ENCODE measurements at places on chromosomes 12 and 14.
A peak's percentile ranks its signal among the peaks of the same experiment; 100 is the strongest.

- no peaks in the 10 kb centered on the region for H3K36me3 ChIP-seq
- H3K27ac ChIP-seq: no peak overlapping the region
- no peak for DNase-seq
- no peaks in the 10 kb centered on the region for H3K4me1 ChIP-seq
- H3K4me3 ChIP-seq: no peak overlapping the region
- no peaks in the 10 kb centered on the region for H3K27me3 ChIP-seq
Observed at GRCh38 chr14:79373451-79373850, 837.9 kb downstream of the DIO2 start.

- no peak overlapping the region for H3K27ac ChIP-seq
- DNase-seq: no peak
- H3K27me3 ChIP-seq: no peaks in the 10 kb centered on the region
- H3K4me3 ChIP-seq: no peak overlapping the region
Observed at GRCh38 chr14:99157246-99157645, 114.8 kb downstream of the BCL11B start.

DNA sequence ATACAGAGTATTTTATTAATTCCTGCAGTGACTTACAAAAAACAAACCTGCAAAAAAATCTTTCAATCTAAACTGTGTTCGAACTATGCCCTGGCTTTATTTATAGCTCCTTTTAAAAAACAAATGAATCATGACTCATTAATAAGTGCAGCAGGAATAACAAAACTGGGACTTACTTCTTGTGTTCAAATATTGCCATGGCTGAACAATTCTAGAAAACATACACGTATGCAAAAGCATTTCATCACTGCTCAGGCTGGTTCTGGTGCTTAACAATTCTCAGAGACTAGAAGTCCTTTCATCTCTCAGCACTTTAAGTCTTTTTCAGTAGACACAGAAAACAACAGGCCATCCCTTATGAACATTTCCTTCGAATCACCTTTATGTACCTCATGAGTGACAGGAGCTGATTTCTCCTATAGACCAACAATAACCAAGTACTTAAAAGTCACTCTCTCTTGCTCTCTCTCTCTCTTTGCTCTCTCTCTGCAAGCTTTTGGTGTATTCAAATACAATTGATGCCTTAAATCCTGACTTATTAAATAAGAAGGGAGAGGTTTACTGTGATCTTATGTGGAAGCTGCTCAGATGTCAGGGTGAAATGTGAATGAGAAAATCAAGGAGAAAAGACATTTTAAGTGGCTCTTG lies 268.8 kb downstream of the TTC8 start:
- H3K4me3 ChIP-seq: no peak overlapping the region
- H3K4me1 ChIP-seq: no peaks in the 10 kb centered on the region
- no peak overlapping the region for H3K27ac ChIP-seq
- no peaks in the 10 kb centered on the region for H3K27me3 ChIP-seq
- no peak for DNase-seq
- H3K36me3 ChIP-seq: no peaks in the 10 kb centered on the region

- DNase-seq: no peak
- no peaks in the 10 kb centered on the region for H3K27me3 ChIP-seq
- no peaks in the 10 kb centered on the region for H3K36me3 ChIP-seq
- no peaks in the 10 kb centered on the region for H3K4me1 ChIP-seq
- no peak overlapping the region for H3K4me3 ChIP-seq
- no peak overlapping the region for H3K27ac ChIP-seq
Observed at GRCh38 chr12:49985981-49986380, 13.2 kb downstream of the AQP6 start.

DNA sequence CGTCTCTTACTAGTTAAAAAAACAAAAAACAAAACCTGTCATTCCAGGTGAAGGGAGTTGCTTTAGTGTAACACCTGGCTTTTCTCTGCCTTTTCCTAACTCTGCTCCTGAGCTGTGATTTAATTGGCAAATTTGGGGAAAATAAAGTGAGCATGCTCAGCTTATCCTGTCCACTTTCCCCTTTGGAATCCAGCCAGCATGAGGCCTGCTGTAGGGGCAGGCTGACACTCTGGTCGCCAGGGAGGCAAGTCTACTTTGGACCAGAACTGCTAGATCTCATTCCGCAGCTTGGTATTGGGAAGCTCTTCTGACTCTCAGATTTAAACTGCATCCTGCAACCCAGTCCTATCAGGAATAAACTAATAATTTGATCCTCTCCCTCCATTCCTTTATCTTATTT lies 30.1 kb downstream of the CDKN1B start:
- no peaks in the 10 kb centered on the region for H3K4me1 ChIP-seq
- H3K27me3 ChIP-seq: no peaks in the 10 kb centered on the region
- H3K4me3 ChIP-seq: no peak overlapping the region
- no peaks in the 10 kb centered on the region for H3K36me3 ChIP-seq

DNA sequence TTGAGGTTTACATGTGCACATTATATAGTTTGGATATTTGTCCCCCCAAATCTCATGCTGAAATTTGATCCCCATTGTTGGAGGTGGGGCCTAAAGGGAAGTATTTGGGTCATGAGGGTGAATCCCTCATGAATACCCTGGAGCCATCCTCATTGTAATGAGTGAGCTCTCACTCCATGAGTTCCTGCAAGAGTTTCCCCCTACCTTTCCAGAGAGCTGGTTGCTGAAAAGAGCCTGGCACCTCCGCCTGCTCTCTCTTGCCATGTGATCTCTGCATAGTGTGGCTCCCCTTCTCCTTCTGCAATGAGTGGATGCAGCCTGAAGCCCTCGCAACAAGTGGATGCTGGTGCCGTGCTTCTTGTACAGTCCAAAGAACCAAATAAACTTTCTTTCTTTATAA lies 234.3 kb upstream of the DIO2 start:
- no peaks in the 10 kb centered on the region for H3K4me1 ChIP-seq
- no peak for DNase-seq
- no peaks in the 10 kb centered on the region for H3K27me3 ChIP-seq
- H3K27ac ChIP-seq: no peak overlapping the region

DNA sequence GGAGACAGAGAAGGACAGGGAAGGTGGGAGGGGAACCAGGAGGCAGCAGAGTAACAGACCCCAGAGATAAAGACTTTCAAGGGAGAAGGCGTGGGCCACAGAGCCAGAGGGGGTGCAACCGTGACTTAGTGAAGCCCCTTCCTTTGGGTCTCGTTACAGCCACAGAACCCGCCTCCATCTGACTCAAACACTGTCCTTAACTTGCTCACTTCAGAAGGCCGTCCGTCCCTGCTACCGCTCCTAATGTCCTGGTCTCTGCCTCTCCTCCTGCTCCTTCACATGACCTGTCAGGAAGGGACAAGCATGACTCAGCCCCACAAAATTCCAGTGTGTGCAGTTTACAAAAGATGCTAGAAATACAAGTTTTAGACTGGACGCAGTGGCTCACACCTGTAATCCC lies 18.0 kb downstream of the RIMBP2 start:
- H3K4me3 ChIP-seq: no peak overlapping the region
- H3K27ac ChIP-seq: no peak overlapping the region
- no peaks in the 10 kb centered on the region for H3K4me1 ChIP-seq
- H3K36me3 ChIP-seq: no peaks in the 10 kb centered on the region

GRCh38 chr12:20525064-20525610 lies 156.8 kb downstream of the PDE3A start:
- no peak overlapping the region for H3K4me3 ChIP-seq
- no peak for DNase-seq
- H3K27me3 ChIP-seq: no peaks in the 10 kb centered on the region
- H3K36me3 ChIP-seq: no peaks in the 10 kb centered on the region

GRCh38 chr12:89474615-89475014 lies 50.0 kb downstream of the GALNT4 start:
- H3K27me3 ChIP-seq: no peaks in the 10 kb centered on the region
- no peak overlapping the region for H3K27ac ChIP-seq
- no peak overlapping the region for H3K4me3 ChIP-seq
- H3K36me3 ChIP-seq: no peaks in the 10 kb centered on the region
- DNase-seq: no peak

DNA sequence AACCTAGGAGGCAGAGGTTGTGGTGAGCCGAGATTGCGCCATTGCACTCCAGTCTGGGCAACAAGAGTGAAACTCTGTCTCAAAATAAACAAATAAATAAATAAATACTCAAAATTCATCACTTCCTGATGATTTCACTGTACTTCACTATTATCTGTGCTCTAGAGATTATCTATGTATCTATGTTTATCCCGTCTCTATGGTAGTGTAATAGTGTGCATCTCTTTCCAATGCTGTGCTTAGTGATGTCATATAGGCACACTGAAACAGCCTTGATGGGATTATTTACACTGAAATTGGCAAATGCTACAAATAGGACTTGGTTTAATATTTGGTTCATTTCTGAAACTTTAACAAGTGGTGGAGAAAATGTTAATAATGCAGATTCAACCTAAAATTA lies 6.5 kb downstream of the CAPS2 start:
- H3K4me1 ChIP-seq: no peaks in the 10 kb centered on the region

- no peak overlapping the region for H3K4me3 ChIP-seq
- no peak overlapping the region for H3K27ac ChIP-seq
- no peak for DNase-seq
- H3K27me3 ChIP-seq: no peaks in the 10 kb centered on the region
- H3K4me1 ChIP-seq: peaks cover 12% of the 10 kb centered on the region
Observed at GRCh38 chr12:104928036-104928745, 29.9 kb downstream of the SLC41A2 start.

DNA sequence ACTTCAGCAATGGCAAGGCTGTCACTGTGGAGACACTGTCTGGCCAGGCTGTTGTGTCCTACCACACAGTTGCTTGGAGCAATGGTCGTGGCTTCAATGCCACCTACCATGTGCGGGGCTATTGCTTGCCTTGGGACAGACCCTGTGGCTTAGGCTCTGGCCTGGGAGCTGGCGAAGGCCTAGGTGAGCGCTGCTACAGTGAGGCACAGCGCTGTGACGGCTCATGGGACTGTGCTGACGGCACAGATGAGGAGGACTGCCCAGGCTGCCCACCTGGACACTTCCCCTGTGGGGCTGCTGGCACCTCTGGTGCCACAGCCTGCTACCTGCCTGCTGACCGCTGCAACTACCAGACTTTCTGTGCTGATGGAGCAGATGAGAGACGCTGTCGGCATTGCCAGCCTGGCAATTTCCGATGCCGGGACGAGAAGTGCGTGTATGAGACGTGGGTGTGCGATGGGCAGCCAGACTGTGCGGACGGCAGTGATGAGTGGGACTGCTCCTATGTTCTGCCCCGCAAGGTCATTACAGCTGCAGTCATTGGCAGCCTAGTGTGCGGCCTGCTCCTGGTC lies 4.3 kb downstream of the LRP10 start:
- H3K4me3 ChIP-seq: no peak overlapping the region
- DNase-seq: no peak
- H3K27ac ChIP-seq: no peak overlapping the region
- H3K36me3 ChIP-seq: peaks cover 52% of the 10 kb centered on the region

- H3K27ac ChIP-seq: no peak overlapping the region
- no peak for DNase-seq
- H3K4me3 ChIP-seq: no peak overlapping the region
- H3K36me3 ChIP-seq: no peaks in the 10 kb centered on the region
Observed at GRCh38 chr14:49447540-49448107, 138.6 kb downstream of the RPS29 start.

- no peak overlapping the region for H3K4me3 ChIP-seq
- H3K27ac ChIP-seq: no peak overlapping the region
- no peaks in the 10 kb centered on the region for H3K36me3 ChIP-seq
- H3K4me1 ChIP-seq: no peaks in the 10 kb centered on the region
- no peaks in the 10 kb centered on the region for H3K27me3 ChIP-seq
Observed at GRCh38 chr14:92665661-92666110, 82.7 kb downstream of the LGMN start.

GRCh38 chr14:105526776-105527380 lies 495 bp downstream of the TMEM121 start:
- DNase-seq: peak; percentile 85
- H3K4me1 ChIP-seq: no peaks in the 10 kb centered on the region
- H3K27ac ChIP-seq: no peak overlapping the region
- no peaks in the 10 kb centered on the region for H3K36me3 ChIP-seq
- H3K4me3 ChIP-seq: peak overlapping the region; percentile 44

GRCh38 chr14:63203618-63204406 lies 431 bp upstream of the RHOJ start:
- peak; percentile 56 for DNase-seq
- H3K27ac ChIP-seq: peak overlapping the region; percentile 78
- no peaks in the 10 kb centered on the region for H3K4me1 ChIP-seq
- no peaks in the 10 kb centered on the region for H3K27me3 ChIP-seq
- H3K36me3 ChIP-seq: no peaks in the 10 kb centered on the region

- H3K4me3 ChIP-seq: no peak overlapping the region
- H3K4me1 ChIP-seq: no peaks in the 10 kb centered on the region
- no peak overlapping the region for H3K27ac ChIP-seq
- no peaks in the 10 kb centered on the region for H3K27me3 ChIP-seq
- no peaks in the 10 kb centered on the region for H3K36me3 ChIP-seq
- no peak for DNase-seq
Observed at GRCh38 chr12:29043069-29043468, 106.0 kb upstream of the FAR2 start.

DNA sequence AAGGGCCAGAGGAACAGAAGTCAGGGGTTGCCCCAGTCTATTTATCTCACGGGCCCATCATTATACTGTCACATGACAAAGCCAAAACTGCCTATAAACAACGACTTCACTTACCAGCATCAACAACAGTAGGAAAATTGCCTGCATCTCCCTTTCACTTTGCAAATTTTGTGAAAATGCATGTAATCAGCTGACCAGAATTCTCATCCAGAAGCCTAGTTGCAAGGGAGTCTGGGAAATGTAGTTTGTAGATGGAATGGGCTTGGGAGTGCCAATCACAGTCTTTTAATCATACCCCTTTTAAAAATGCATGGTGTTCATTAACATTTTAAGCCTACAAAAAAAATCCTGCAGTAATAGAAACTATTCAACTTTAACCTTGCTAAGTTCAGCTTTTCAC lies 369.3 kb upstream of the TMPO start:
- no peaks in the 10 kb centered on the region for H3K36me3 ChIP-seq
- H3K27ac ChIP-seq: no peak overlapping the region
- H3K4me3 ChIP-seq: no peak overlapping the region
- H3K4me1 ChIP-seq: no peaks in the 10 kb centered on the region

GRCh38 chr12:33752854-33753253 lies 269.4 kb upstream of the ALG10 start:
- no peaks in the 10 kb centered on the region for H3K4me1 ChIP-seq
- H3K4me3 ChIP-seq: no peak overlapping the region
- H3K27me3 ChIP-seq: no peaks in the 10 kb centered on the region
- DNase-seq: no peak
